ENCODE measurements at places on chromosomes 7 and 10. TPM values are rescaled to one million over a fixed set of nuclear protein-coding genes. Genes with fewer than 3 reads are reported as not detected.

The SFTPD gene
- total RNA-seq: not detected

The PTF1A gene
- not detected for total RNA-seq

The TAS2R41 gene
- total RNA-seq: not detected

The ITGA8 gene
- total RNA-seq: not detected

The HDAC9 gene
- total RNA-seq: 41.1 TPM

The ING3 gene
- total RNA-seq: 56.2 TPM

The CFAP69 gene
- total RNA-seq: not detected

The TRIM56 gene
- 53.6 TPM for total RNA-seq

The TDRD1 gene
- total RNA-seq: 0.09 TPM

The FOXI2 gene
- total RNA-seq: not detected

The LIPF gene
- not detected for total RNA-seq

DNA sequence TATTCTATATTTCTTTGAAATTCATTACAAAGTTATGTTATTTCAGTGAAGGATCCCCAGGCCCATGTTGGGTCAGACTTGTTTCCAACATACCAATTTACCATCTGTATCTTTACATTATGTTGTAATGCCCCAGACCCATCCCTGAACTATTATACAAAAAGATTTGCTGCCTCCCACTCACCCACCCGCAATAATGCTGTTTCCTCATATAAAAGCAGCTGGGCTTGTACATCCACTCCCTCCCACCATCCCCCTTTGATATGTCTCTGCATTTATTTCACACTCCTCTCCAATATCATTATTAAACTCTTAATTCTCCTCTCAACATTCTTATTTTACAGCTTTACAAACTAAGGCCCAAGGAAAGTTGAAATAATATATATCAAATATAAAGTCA is 153.7 kb downstream of the DOCK4 start:
- DNase-seq: no peak
- no peak overlapping the region for H3K27ac ChIP-seq
- H3K36me3 ChIP-seq: no peaks in the 10 kb centered on the region
- no peaks in the 10 kb centered on the region for H3K4me1 ChIP-seq
- no peaks in the 10 kb centered on the region for H3K27me3 ChIP-seq

- no peak overlapping the region for H3K4me3 ChIP-seq
- H3K36me3 ChIP-seq: no peaks in the 10 kb centered on the region
- no peaks in the 10 kb centered on the region for H3K4me1 ChIP-seq
- H3K27me3 ChIP-seq: no peaks in the 10 kb centered on the region
- H3K27ac ChIP-seq: no peak overlapping the region
- no peak for DNase-seq
Measured at GRCh38 chr7:141402277-141402996, 148.8 kb upstream of the AGK start.

GRCh38 chr7:11232462-11232861 is 258.8 kb downstream of the PHF14 start:
- no peaks in the 10 kb centered on the region for H3K27me3 ChIP-seq
- no peaks in the 10 kb centered on the region for H3K36me3 ChIP-seq
- no peaks in the 10 kb centered on the region for H3K4me1 ChIP-seq
- no peak for DNase-seq
- H3K27ac ChIP-seq: no peak overlapping the region

DNA sequence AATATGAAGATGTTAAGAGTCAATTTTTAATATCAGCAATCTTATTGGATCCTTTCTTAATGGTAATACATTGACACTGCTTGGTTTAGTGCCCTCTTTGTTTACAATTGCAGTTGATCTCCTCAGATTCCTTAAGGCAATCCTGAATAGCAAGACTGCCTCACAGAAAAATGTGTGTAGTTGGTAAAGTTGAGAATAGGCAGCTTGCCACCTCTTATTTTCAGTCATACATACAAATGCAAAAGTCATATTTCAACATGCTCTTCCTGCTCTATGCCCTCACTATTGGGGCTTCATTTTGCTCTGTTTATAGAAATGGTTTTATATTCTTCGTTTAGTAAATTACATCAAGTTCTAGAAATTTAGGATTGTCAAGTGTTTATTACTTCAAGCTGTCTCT is 661.1 kb upstream of the ANKRD30A start:
- no peak overlapping the region for H3K27ac ChIP-seq
- DNase-seq: no peak
- H3K4me1 ChIP-seq: no peaks in the 10 kb centered on the region
- H3K4me3 ChIP-seq: no peak overlapping the region

- H3K4me3 ChIP-seq: no peak overlapping the region
- peaks cover 4% of the 10 kb centered on the region for H3K4me1 ChIP-seq
Measured at GRCh38 chr7:98110249-98111022, 3.8 kb downstream of the LMTK2 start.

DNA sequence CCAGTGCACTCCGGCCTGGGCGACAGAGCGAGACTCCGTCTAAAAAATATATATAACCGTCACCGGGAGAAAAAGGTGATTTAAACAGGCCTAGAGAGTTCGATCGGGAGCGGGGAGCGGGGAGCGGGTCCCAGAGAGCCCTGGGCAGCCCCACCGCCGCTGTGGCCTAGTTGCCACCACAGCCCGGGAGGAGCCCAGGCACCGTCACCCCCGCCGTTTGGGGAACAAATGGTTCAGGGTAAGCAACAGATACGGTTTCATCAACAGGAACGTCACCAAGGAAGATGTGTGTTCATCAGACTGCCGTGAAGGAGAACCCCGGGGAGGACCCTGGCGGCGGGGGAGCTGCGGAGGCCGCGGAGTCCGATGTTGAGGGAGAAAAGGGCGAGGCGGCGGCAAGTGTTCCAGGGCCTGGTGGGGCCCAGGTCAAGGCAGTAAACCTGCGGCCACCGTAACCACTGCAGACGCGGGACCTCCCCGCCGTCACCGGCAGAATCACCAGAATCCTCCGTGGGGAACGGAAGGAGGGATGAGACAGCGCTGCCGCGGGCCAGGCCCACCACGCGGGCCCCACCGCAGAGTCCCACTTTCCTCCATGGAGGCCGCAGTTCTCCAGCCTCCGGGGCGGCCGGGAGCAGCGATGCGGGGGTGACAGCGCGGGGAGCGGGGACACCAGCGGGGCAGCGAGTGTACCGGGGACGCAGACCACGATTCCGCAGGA is 103.4 kb downstream of the GALNT11 start:
- DNase-seq: no peak
- no peak overlapping the region for H3K4me3 ChIP-seq
- H3K27me3 ChIP-seq: no peaks in the 10 kb centered on the region
- H3K36me3 ChIP-seq: peaks cover 40% of the 10 kb centered on the region

DNA sequence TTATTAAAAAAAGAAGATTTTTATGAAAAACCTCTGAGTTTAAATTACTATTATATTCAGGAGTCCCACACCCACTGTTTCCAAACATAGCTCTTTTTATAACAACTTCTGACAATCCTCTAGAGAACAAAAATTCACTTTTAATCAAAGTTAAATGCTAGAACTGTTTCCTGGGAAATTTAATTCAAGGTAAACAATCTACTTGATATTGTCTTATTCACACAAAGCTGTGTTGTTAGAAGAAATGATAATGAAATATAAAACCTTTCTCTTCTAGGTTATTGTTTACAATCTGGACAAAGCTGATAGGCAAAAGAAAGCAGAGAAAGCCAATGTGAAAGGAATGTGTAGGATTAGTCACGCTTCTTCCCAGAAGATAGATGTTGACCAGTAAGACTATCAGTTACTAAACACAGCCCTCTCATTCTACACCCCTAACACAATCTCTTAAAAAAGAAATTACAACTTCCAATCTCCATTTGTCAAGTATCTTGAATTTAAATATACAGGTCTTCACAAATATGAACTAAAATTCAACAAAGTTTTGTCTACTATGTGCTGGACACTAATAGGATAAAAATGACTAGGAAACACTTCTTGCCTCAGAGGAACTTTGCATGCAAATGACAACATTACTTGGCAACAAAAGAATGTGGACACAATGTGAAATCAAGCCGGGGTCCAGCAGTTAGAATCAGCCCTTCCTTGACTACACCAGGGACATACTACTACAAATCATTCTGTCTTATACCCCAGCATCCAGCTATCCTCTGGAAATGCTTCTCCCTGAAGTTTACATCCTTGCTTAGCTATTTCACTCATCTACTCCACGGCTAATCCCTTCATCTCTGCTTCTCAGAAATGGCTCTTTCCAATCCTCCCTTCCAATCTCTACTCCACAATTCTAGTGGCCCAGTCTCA is 123.7 kb downstream of the IMMP2L start:
- H3K27me3 ChIP-seq: no peaks in the 10 kb centered on the region
- no peaks in the 10 kb centered on the region for H3K4me1 ChIP-seq
- no peak for DNase-seq
- no peak overlapping the region for H3K4me3 ChIP-seq
- H3K27ac ChIP-seq: no peak overlapping the region
- H3K36me3 ChIP-seq: no peaks in the 10 kb centered on the region

DNA sequence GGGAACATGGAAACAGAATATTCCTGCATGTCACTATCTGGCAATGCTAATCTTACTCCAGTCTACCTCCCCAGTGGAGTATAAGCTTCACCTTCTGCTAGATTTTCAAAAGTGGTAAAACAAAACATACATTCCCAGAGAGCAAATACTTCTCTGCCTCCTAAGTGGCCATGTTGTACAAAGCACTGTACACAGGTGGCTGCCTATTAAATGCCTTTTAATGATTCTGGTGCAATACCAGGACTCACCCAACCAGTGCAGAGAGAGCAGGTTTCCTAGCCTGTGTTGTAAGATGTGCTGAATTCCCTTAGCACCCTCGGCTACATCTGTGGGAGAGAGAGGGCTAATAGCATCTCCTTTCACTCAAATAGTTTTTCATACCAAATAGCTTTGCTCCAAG is 684.3 kb upstream of the NRP1 start:
- DNase-seq: no peak
- H3K4me1 ChIP-seq: no peaks in the 10 kb centered on the region
- H3K27ac ChIP-seq: no peak overlapping the region
- H3K36me3 ChIP-seq: no peaks in the 10 kb centered on the region
- no peak overlapping the region for H3K4me3 ChIP-seq

- no peak overlapping the region for H3K4me3 ChIP-seq
- no peaks in the 10 kb centered on the region for H3K4me1 ChIP-seq
- DNase-seq: no peak
Measured at GRCh38 chr10:60040014-60040662, 133.8 kb upstream of the CCDC6 start.

DNA sequence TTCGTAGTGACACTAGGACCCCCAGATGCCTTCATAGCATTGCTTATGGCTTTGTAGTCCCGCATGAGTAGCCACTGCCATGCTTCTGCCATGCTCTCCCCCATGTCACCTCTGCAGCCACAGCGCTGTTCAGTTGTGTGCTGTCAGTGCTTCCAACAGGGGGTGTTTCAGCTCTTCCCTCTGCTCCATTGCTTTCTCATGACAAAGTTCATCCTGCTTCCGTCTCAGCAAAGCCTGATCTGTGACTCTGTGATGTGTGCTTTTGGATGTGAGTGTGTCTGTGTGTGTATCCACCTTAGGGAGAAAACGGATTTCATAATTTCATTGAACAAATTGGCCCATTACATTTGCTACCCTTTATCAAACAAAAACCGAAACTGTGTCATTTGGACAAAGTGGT is 134.9 kb upstream of the SAMD8 start:
- no peak for DNase-seq
- H3K27ac ChIP-seq: no peak overlapping the region
- H3K4me3 ChIP-seq: no peak overlapping the region

GRCh38 chr7:135620980-135621850 is 41.1 kb upstream of the STMP1 start:
- H3K4me3 ChIP-seq: no peak overlapping the region
- H3K27ac ChIP-seq: no peak overlapping the region
- peaks cover 76% of the 10 kb centered on the region for H3K36me3 ChIP-seq
- peak; percentile 67 for DNase-seq

- H3K27me3 ChIP-seq: no peaks in the 10 kb centered on the region
- no peaks in the 10 kb centered on the region for H3K4me1 ChIP-seq
- no peak overlapping the region for H3K27ac ChIP-seq
- H3K4me3 ChIP-seq: no peak overlapping the region
- DNase-seq: no peak
Measured at GRCh38 chr7:156656598-156656997, 16.0 kb downstream of the RNF32 start.

DNA sequence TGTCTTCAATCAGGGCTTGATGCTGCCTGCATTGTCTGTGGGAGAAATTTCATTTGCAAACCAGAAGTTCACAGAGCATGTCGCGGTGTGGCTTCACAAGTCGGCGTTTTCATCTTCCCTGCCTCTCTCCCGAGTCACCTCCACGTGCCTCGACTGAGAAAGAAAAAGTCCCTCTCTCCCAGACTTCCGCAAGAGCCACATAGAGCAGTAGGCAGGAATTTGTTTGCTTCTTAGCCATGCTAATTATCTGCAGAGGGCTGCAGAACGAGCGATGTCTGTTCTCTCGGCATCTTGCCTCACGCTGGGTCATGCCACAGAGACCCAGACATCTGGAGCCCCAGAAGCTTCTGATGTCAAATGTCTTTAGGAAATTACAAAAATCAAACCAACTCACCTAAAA is 272.2 kb downstream of the TCF7L2 start:
- no peak overlapping the region for H3K27ac ChIP-seq
- H3K36me3 ChIP-seq: no peaks in the 10 kb centered on the region
- DNase-seq: no peak
- peaks cover 4% of the 10 kb centered on the region for H3K27me3 ChIP-seq
- H3K4me3 ChIP-seq: no peak overlapping the region

DNA sequence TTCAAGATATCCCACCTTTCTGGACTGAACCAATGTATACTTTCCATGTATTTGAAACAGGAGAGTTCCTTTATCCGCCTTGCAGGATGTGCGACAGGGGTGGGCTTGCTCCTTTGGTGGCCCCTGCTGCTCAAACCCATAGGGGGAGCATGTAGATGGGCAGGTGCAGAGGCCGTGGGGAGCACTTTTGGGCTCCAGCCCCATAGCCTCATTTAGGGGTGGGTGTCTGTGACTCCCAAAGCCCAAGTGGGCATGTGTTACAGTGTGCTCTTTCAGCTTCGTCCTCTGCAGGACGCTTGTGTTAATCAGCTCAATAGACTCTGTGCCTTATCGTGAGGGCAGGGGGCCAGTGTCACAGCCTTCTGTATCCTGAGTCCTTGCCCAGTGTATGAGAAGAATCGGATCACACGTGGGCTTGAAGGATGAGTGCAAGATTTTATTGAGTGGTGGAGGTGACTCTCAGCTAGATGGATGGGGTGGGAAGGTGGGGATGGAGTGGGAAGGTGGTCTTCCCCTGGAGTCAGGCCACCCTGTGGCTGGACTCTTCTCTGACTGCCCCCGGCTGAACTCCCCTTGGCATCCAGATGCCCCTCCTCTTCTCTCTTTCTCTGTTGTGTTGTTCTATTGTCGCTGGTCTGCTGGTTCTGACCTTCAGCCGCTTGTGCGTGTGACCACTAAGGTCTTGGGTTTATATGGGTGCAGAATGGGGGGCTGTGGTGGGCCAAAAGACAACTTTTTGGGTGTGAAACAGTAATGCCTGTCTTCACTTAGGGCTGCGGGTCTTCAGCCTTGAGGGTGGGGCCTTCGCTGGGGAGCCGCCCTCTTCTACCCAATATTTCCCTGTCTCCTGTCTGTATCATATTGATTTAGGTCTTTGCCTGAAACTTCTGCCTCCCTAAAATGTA is 262.2 kb downstream of the GLRX3 start:
- H3K4me3 ChIP-seq: no peak overlapping the region
- no peaks in the 10 kb centered on the region for H3K4me1 ChIP-seq
- no peak for DNase-seq

- peaks cover 28% of the 10 kb centered on the region for H3K36me3 ChIP-seq
- H3K27ac ChIP-seq: no peak overlapping the region
- no peak for DNase-seq
- no peaks in the 10 kb centered on the region for H3K27me3 ChIP-seq
- peaks cover 3% of the 10 kb centered on the region for H3K4me1 ChIP-seq
Measured at GRCh38 chr7:35839860-35840854, 39.3 kb downstream of the SEPTIN7 start.
